HepG2 (cell line): ENCODE measurements at places on chromosomes 4 and X. TPM values are rescaled to one million over a fixed set of nuclear protein-coding genes. Genes with fewer than 3 reads are reported as not detected.

DNA sequence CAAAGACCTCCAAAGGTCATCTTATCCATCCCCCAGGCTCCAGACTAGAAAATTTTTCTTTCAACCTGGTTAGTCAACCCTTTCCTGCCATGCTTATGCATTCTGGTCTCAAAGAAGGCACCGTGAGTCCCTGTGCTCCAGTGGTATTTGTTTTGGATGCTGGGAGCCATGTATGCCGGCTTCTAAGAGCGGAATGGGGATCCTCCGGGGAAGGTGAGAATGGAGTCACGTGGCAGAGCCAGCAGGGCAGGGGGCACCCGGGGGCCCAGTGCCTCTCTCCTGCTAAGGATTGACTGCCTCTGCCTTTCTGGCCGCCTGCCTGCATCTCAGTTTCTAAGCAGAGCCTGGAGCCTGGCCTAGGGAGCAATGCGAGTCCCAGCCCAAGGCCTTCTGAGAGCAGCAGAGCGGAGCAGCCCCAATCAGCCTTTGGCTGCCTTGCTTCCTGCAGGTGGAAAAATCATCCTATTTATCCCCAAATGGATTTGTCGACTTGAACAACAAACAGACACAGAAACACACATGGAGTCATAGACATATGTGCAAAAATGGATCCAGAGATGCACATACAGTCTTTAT lies 141.0 kb downstream of the PJA1 start:
- no peaks in the 10 kb centered on the region for H3K27me3 ChIP-seq
- H3K36me3 ChIP-seq: no peaks in the 10 kb centered on the region
- no peak overlapping the region for H3K4me3 ChIP-seq
- H3K4me1 ChIP-seq: peaks cover 23% of the 10 kb centered on the region; the same call in 1 of the 2 replicates

DNA sequence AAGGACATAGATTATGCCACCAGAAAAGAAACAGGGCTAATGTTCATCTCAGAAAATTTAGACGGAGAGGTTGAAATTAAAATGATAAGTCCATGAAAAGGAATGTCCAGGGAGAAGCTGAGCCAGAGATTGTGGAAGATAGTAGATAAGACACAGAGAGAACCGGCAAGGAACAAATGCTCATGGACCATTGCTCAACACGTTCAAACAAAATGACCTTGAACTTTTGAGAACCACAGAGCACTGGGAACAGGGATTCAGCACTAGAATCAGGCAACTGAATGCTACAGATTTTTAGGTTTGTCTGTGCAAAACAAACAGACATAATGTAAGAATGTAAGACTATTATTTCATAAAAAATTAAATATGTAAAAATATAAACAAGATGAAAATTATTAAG lies 206.3 kb downstream of the PDGFC start:
- H3K27me3 ChIP-seq: no peaks in the 10 kb centered on the region
- H3K4me1 ChIP-seq: peaks cover 23% of the 10 kb centered on the region
- no peaks in the 10 kb centered on the region for H3K36me3 ChIP-seq
- peak; percentile 60 for DNase-seq
- no peak overlapping the region for H3K27ac ChIP-seq
- no peak overlapping the region for H3K4me3 ChIP-seq

DNA sequence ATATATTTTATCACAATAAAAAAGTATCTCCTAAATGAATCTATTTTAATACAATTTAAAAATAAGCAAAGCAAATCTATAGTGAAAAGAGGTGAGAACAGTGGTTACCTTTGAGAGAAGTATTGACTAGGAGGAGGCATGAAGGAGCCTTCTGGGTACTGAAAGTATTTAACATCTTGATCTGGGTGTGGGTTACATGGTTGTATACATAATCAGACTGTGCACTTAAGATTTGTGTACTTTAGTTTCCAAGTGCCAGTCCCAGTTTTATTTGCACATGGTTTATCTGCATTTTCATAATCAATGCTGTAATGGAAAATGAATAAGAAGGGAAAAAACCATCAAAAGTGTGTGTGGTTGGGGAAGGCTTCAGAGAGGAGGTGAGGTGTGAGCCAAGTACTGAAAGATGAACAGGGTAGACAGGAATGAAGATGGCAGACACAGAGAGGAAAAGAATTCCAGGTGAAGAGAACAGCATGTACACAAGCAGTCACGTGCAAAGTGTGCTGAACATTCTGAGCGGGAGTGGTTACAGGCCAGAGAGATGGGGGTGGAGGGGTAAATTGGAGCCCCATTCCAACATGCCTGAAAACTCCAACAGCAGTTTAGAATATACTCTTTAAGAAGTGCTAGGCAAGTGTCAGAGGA lies 14.6 kb downstream of the MAP7D2 start:
- H3K4me1 ChIP-seq: no peaks in the 10 kb centered on the region
- no peak for DNase-seq
- H3K4me3 ChIP-seq: no peak overlapping the region
- no peaks in the 10 kb centered on the region for H3K27me3 ChIP-seq

GRCh38 chrX:84469226-84469625 lies 33.0 kb downstream of the HDX start:
- DNase-seq: no peak
- no peak overlapping the region for H3K27ac ChIP-seq
- no peaks in the 10 kb centered on the region for H3K27me3 ChIP-seq
- no peak overlapping the region for H3K4me3 ChIP-seq
- no peaks in the 10 kb centered on the region for H3K4me1 ChIP-seq

Gene CUL4B
- total RNA-seq: 28.5 and 50.0 TPM in 2 replicates

Gene GYPB
- total RNA-seq: not detected in 2 replicates

Gene MAGEA6
- 0.97 and 1.3 TPM in 2 replicates for total RNA-seq

Gene SASH3
- not detected in 2 replicates for total RNA-seq

Gene TRAPPC11
- 18.0 and 22.7 TPM in 2 replicates for total RNA-seq

Gene VSIG4
- not detected in 2 replicates for total RNA-seq
